ENCODE measurements at places on chromosomes 1 and 21.

GRCh38 chr1:114154146-114154962, 685 bp upstream of the SYT6 start:
- DNase-seq = no peak

DNA sequence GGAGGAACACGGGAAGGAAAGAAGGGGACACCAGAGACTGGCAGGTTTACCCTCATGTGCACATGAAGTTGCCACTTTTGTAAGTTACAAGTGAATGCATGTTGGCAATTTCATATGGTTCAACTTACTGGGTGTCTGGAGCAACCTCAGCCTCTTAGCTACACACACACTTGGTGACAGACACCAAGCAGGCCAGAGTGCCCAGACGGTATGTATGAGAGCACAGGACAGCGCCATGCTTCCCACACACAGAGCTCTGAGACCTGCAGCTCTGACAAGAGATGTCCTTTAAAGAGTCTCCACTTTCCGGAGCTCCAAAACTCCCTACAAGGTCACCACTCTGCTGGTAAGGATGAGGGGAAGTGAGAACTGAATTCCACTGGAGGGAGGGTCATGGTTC, 1.9 kb upstream of the TRABD2B start:
- DNase-seq = no peak

DNA sequence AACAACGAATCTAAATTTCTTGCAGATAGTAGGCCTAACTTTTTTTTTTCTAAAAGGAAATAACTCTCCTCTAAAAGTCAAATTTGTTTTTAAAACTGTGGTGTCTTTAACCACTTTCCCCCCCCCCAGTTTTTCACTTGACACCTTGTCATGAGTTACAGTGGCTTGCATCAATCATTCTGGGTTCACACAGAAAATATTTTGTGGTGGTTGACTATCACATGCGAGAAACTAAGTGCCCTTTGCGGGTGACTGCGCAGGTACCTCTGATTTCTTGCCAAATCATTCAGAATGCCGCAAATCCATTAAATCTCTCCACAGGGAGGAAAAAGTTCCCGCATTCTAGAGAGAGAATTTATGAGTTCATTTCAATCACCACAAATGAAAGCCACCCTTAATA, 23.8 kb upstream of the SAMSN1 start:
- DNase-seq = no peak

DNA sequence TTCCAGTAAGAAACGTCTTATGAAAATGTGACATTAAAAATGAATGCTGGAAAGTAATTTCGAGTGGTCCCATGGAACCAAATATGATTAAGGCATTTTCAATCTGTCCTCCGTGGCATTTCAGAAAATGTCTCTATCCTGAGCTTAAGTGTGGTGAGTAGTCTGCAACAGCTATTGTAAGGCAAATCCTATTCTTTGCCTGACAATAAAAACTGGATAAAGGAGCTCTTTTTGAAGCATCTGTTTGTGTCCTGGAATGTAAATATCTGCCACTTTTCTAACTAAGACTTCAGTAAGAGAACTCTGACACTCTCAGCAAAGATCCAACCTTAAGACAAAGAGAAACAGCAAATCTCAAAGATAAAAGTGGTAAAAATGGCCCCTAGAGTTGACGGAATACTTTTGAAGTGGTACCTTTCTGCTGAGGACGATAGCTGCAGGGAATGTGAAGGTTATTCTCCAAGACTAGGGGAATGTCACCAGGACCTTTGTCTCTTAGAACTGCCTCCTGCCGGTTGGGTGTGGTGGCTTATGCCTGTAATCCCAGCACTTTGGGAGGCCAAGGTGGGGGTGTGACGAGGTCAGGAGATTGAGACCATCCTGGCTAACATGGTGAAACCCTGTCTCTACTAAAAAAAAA, 486.7 kb upstream of the ZP4 start:
- no peak for DNase-seq

DNA sequence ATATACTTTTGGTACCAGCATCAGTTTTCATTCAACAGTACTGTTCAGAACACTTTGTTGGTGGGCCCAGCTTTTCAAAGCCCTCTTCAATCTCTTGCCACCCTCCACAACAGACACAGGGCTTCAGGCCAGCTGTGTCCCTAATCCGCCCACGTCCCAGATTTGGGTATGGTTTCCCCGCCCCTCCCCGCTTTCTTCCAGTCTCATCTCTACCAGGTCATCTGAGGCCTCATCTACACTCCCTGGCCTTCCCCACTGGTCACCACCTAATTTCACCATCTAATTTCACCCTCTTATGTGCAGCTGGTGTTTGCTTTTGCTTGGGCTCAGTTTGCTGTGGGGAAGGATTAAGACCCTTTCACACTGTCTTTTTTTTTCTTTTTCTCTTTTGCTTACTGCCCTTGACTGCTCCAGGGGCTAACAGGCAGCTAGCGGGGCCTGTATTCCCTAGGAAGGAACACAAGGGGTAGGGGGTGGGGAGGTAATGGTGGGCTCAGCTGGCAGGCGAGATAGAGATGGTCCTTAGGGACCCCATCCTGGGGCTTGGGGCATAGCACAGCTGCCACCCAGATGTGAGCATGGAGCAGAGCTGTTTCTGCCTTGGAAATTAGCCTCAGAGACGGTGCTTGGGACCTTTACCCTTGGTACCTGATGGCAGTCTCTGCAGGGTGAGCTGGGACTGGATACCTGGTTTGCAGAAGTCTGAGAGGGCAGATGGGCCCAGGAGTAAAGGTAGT, 3.8 kb upstream of the EPB41 start:
- no peak for DNase-seq

- no peak for DNase-seq
Observed at GRCh38 chr1:202951437-202951836, 6.7 kb downstream of the ADIPOR1 start.

- no peak for DNase-seq
Observed at GRCh38 chr1:159492575-159493323, 43.1 kb downstream of the OR10J5 start.

- no peak for DNase-seq
Observed at GRCh38 chr1:37923551-37923889, 23.3 kb downstream of the INPP5B start.

- DNase-seq = no peak
Observed at GRCh38 chr1:186167096-186167668, 207.9 kb downstream of the TPR start.
